Right lobe of liver (tissue), 6 donors: ENCODE measurements at places on chromosomes 3 and 15. TPM values are rescaled to one million over a fixed set of nuclear protein-coding genes. Genes with fewer than 3 reads are reported as not detected.
A peak's percentile ranks its signal among the peaks of the same experiment; 100 is the strongest.

IL5RA gene
- not detected for total RNA-seq

CISH gene
- 28.1 TPM for total RNA-seq

TJP1 gene
- total RNA-seq = 42.8 TPM

AGBL1 gene
- total RNA-seq = not detected

PLA2G4D gene
- total RNA-seq = not detected

SLC28A1 gene
- 57.6 TPM for total RNA-seq

CHRM5 gene
- not detected for total RNA-seq

MBNL1 gene
- total RNA-seq = 58.8 TPM

OR4M2 gene
- total RNA-seq = not detected

FOXB1 gene
- total RNA-seq = not detected

GXYLT2 gene
- total RNA-seq = 0.12 TPM

CA12 gene
- total RNA-seq = 18.3 TPM

BCL2A1 gene
- total RNA-seq = 0.26 TPM

ZPLD1 gene
- not detected for total RNA-seq

DNA sequence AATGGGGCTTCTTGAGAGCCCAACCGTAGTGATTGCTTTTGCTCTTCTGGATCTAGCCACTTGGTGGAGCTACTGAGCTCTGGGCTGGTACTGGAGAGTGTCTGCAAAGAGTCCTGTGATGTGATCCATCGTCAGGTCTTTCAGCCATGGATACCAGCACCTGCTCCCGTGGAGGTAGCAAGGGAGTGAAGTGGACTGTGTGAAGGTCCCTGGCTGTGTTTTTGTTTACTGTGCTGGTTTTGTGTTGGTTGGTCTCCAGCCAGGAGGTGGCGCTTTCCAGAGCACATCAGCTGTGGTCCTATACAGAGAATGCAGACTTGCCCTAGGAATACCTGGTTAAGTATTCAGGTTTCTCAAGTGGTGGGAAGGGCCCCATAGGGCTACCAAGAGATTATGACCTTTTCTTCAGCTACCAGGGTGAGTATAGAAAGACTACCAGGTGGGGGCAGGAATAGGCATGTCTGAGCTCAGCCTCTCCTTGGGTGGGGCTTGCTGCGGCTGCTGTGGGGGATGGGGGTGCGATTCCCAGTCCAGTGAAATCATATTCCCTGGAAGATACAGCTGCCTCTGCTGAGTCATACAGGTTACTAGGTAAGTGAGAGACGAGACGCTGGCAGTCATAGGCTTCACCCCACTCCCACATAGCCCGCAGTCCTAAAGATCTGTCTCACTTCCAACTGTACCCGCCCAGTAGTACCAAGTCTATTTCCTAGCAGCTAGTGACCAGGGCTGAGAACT is 733.7 kb downstream of the ZNF385D start:
- DNase-seq = no peak

GRCh38 chr3:125072301-125072700 is 16.5 kb upstream of the HEG1 start:
- DNase-seq = no peak

DNA sequence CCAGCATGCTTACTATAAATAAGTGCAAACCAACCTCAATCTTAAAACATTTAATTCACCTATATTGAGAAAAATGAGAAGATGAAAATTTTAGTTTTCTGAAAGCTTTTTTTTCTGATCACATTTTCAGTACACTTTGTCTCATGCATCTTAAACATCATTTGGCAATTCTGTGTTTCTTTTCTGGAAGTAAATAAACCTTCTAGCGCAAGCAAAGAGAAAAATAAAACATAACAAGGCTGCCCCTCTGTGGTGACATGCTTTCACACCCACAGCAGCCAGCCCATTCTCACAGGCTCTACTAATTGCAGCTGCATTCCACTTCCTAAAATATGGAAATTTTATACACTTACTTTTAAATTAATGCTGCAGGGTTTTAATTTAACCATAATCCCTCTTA is 90.1 kb downstream of the NEK10 start:
- no peak for DNase-seq

DNA sequence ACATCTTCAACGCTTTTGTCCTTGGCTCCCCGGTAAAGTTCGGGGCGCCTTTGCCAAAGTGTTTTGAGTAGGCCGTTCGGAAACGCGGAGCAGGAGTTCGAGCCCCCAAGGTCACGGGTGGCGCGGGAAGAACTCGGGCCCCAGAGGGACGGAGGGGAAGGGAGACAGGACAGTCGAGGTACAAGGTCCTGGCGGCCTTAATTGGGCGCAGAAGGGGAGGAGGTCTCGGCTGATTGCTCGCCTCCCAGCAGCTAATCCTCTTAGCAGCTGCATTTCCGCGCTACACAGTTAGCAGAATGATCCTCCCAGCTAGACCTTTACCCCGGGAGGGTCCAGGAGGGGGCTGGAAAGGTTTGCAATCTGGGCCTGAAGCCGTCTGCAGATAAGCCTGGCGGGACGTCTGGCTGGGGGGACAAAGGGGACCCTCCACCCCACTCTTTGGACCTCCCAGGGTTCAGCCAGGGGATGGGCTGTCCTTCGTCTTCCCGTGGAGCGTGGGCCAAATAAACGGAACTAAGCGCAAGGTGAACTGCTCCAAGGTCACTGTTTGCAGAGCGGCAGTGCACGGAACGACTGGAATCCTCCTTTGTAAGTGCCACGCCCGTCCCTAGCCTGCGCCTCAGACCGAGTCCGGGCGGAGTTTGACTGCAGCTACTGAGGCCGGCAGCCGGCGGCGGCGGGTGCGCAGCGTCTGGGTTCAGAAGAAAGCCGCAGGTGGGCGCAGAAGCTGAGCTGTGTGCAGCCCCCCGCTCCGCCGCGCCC is 7.2 kb downstream of the EOMES start:
- no peak for DNase-seq

- DNase-seq = no peak
Measured at GRCh38 chr3:171365489-171365888, 94.7 kb downstream of the TNIK start.

DNA sequence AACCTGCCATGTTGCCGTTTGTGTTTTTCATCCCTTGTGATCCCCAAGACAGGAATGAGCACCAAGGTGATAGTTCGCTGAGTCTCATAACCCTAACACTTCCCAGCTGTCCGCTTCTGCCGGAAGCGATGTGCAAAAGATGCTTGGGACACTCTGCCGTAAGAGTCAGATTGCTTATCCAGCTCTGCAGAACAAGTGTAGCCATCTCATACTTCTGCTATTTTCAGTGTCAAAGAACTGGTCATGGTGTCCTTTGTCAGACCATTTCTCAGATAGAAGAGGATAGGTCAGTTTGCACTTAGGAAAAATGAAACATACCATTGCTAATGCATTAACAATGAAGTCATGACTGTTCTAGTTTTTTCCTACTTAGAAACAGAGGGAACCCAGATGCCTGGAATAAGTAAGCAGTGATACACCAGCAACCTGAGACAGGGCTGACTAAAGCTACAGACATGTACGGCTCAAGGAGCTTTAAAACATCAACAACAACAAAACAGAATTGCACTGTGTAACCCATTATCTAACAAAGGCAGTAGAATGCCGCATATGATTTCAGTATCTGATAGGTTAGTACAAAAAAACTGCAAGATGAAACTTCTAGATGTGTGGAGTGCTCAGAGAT is 134.0 kb upstream of the IL12A start:
- no peak for DNase-seq

- DNase-seq = no peak
Measured at GRCh38 chr15:59315914-59316451, 56.7 kb downstream of the MYO1E start.

DNA sequence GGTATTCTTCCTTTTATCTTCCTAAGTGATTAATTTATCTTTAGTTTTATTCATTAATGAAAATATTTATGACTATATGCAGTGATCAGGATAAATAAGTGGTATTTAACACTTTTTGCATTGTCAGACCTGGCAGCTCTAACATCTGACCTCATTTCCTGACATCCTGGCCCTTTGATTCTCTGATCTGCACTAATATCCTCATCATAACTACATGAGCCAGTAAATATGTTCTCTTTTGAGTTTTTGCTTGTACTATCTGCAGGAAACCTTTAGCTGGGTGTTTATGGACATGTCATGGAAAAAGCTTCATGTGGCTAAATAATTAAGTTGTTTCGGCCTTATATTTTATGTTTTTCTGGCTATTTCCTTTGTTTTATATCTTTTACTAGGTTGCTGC is 10.5 kb downstream of the NKTR start:
- no peak for DNase-seq

- peak; percentile 34 for DNase-seq
Measured at GRCh38 chr15:101045835-101046691, 126.9 kb downstream of the LRRK1 start.

DNA sequence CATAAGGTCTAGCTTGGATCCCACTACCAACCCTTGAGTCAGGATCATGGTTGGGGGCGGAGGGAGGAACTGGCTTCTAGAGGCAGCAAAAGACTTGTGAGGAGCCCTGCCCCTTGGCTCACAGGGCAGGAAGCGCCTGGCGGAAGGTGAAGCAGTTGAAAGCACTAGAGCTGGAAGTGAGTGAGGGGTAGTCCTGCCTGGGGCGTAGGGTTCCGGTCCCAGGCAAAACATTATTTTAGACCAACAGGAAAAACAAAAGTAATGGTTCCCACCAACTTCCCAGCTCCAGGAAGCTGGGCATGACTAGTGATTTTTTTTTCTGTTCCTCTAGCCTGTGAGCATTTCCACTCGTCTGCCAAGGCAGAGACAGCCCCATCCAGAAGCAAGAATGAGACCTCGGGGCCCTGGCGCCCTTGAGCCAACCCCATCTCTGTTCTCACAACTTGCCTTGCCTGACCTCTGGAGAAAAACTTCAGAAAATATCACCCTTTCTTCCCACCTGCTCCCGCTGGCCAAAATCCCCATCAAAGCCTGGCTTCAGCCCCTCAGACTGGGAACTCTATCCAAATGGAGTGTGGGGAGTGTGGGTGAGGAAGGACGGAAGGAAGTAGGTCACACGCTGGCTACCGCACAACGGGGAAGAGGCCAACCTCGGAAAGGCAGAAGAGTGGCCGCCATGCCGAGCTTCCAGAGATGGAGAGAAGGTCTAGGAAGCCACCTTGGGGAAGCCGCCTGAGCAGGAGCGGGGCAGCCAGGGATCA is 57.5 kb downstream of the RBPMS2 start:
- DNase-seq = no peak

GRCh38 chr3:178966299-178967176 is 105.1 kb downstream of the ZMAT3 start:
- DNase-seq = no peak

GRCh38 chr3:170322566-170323269 is 34.8 kb upstream of the SKIL start:
- no peak for DNase-seq

DNA sequence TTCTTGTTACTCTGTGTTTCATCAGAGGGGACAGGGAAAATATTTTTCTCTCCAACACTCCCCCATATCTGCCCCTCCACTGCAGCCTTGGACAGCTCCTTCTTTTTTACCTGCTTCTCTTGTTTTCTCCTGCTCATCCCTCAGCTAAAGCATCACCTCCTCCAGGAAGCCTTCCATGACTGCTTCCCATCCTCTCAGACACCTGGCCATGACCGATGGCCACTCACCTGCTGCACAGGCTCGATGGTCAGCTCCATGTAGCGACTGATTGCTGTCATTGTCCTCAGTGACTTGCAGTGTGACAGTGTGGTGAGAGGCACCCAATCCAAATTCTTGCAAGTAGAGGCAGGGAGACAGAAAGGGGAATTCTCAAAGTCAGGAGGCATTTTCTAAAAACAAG is 22.5 kb downstream of the TMEM44 start:
- DNase-seq = no peak

- no peak for DNase-seq
Measured at GRCh38 chr15:75594276-75594675, 15.2 kb upstream of the PTPN9 start.

GRCh38 chr3:46500656-46501635 is 3.2 kb downstream of the RTP3 start:
- DNase-seq = no peak

DNA sequence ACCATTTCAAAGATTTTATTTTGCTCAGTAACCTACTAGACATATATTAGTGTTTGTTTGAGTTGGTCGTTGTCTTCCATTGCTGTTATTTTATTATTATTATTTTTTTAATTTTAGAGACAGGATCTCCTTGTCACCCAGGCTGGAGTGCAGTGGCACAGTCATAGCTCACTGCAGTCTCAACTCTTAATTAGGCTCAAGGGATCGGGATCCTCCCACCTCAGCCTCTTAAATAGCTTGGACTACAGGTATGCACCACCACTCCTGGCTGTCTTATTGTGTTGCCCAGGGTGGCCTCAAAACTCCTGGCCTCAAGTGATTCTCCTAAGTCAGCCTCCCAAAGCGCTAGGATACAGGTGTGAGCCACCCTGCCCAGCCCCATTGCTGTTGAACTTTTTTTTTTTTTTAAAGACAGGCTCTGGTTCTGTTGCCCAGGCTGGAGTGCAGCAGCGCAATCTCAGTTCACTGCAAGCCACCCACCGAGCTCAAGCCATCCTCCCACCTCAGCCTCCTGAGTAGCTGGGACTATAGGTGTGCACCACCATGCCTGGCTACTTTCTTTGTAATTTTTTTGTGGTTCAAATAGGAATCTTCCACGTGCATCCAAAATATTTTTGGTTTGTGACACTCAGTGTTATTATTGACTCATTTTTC is 18.2 kb downstream of the SETD5 start:
- DNase-seq = no peak

DNA sequence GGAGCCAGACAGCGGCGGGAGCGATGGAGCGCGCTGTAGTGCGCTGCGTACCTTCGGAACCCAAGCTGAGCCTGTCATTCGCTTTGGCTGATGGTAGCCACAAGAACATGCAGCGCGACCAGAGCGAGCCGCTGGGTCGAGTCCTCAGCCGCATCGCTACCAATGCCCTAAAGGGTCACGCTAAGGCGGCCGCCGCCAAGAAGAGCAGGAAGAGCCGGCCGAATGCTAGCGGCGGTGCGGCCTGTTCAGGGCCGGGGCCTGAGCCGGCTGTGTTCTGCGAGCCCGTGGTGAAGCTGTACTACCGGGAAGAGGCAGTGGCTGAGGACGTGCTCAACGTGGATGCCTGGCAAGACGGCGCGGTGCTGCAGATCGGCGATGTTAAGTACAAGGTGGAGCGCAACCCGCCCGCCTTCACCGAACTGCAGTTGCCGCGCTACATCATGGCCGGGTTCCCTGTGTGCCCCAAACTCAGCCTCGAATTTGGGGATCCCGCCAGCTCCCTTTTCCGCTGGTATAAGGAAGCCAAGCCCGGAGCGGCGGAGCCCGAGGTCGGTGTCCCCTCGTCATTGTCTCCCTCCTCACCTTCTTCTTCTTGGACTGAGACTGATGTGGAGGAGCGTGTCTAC is 498 bp downstream of the PDE12 start:
- DNase-seq = peak; percentile 65
